ENCODE measurements at places on chromosomes 1 and 21.

GRCh38 chr1:116923421-116923820, 13.7 kb downstream of the PTGFRN start:
- DNase-seq = no peak

GRCh38 chr1:5659606-5660005, 332.6 kb downstream of the NPHP4 start:
- no peak for DNase-seq

DNA sequence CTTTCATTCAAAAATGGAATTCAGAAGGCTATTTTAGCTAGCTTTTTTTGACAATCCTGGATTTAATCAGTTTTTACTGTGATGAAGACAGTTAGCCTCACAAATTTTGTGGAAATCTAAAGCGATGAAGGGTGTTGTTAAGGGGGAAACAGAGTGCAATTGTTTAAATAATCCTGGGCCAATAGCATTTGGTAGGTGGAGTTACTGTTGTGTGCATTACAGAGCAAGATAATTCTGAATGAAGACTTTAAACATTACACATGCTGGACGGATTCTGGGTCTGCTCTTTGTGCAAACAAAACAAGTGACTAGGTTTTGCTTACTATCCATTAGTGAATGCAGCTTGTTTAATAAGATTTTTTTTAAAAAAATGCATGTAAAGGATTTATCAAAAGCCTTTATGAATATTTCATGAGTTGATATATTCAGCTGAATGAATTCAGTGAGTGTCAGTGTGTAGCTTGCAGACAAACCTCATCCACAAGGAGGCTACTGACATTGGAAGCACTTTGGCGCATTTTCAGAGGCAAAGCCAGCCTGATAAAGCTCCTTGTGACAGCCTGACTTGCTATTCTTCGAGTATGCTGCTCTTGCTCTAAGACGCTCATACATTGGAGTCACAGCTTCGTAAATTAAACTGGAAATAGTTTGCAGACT, 199.6 kb downstream of the PDE4B start:
- DNase-seq = no peak

DNA sequence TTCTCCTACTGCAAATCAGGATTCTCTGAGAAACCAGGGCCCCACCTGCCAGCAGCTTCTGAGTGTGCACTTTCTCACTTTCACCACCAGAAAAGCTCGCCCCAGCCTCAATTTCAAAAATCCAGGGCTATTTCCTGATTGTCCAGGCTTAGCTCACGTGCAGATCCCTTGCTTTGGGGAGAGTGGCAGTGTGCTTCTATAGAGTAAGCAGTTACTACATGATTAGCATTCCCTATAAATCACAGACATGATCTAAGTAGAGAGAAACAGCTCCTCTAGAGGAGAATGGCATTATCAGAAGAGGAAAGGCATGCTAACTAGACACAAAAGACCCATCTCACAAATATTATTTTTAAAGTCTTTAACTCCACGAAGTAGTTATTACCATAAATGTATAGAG, 456.0 kb upstream of the PKN2 start:
- no peak for DNase-seq

- DNase-seq = no peak
Measured at GRCh38 chr1:181160998-181161870, 72.7 kb downstream of the IER5 start.

GRCh38 chr1:172390683-172391551, 29.6 kb upstream of the C1orf105 start:
- DNase-seq = no peak
